B cell (primary cell): ENCODE measurements at places on chromosomes 4 and X. TPM values are rescaled to one million over a fixed set of nuclear protein-coding genes. Genes with fewer than 3 reads are reported as not detected.

Gene CCKAR
- not detected in 2 replicates for total RNA-seq

Gene XK
- total RNA-seq: 0.30 and 0.34 TPM in 2 replicates

Gene SNCA
- total RNA-seq: 1.3 and 3.4 TPM in 2 replicates

GRCh38 chr4:39741401-39741800 is 43.5 kb downstream of the UBE2K start:
- H3K27me3 ChIP-seq: no peaks in the 10 kb centered on the region
- H3K36me3 ChIP-seq: peaks cover 6% of the 10 kb centered on the region
- no peaks in the 10 kb centered on the region for H3K4me1 ChIP-seq
- H3K27ac ChIP-seq: no peak overlapping the region

DNA sequence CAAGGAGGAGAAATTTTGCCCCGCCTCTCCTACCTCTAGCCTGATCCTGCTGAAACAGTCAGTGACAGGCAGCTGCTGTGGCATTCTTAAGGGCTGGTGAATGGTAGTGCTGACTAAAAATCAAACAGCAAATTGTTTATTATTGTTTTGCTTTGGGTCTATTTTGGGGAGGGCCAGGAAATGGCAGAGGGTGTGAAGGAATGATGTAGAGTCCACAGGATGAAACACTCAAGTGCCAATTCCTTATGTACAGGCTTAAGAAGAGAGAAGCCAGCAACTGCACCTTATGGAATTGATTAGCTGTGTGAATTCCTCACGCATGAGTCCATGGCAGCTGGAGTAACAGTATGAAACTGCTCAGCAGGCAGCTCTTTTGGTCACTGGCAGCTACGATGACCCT is 39.7 kb downstream of the VEGFC start:
- no peak overlapping the region for H3K4me3 ChIP-seq
- H3K36me3 ChIP-seq: no peaks in the 10 kb centered on the region
- DNase-seq: no peak
- no peaks in the 10 kb centered on the region for H3K27me3 ChIP-seq
